Prostate gland (tissue), 2 donors: ENCODE measurements at places on chromosomes 7 and 10. TPM values are rescaled to one million over a fixed set of nuclear protein-coding genes. Genes with fewer than 3 reads are reported as not detected.

MALRD1 gene
- total RNA-seq = 2.1 TPM

OR2A1 gene
- total RNA-seq = not detected

PDK4 gene
- total RNA-seq = 65.5 TPM

ELAPOR2 gene
- total RNA-seq = 19.9 TPM

GIMAP4 gene
- total RNA-seq = 11.0 TPM

DOCK1 gene
- total RNA-seq = 41.2 TPM

OR2A7 gene
- 10.7 TPM for total RNA-seq

GRCh38 chr10:53223851-53224250, 451.3 kb upstream of the MBL2 start:
- no peak for DNase-seq

GRCh38 chr10:132003282-132003924, 21.7 kb upstream of the BNIP3 start:
- no peak for DNase-seq

DNA sequence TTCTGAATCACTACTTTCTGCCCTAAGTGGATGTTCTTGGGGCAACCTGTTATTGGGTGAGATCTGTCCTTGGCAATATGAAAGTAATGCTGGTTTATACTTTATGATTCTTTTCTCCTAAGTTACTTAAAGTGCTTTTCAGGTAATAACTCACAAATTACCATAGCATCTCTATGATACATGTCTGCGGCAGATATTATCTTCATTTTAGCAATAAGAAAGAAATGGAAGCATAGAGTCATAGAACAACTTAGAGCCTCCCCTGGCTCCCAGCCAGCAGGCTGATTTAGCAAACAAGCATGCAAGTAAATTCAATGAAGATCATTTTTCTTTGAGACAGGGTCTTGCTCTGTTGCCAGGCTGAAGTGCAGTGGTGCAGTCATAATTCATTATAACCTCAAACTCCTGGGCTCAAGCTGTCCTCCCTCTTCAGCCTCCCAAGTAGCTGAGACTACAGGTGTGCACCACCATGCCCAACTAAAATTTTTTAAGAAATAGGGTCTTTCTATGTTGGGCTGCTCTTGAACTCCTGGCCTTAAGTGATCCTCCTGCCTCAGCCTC, 38.1 kb upstream of the GRM8 start:
- no peak for DNase-seq

DNA sequence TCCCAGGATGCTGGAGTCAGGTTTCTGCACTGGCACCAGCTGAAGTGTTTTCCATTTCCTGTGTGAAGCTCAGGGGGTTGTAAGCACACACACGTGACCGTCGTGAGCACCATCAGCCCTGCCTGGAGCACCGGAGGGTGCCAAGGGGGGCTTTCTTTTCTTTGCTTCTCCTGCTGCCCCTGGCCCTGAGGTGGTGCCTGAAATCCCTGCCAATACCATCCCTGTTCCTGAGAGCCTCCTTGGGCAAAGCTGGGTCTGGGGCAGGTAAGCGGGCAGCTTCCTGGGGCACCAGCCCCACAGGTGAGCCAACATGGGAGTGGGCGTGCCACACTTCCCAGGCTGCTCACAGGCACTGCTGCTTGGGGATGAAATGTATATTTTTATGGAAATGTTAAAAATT, 593.6 kb downstream of the DNAJB6 start:
- DNase-seq = no peak

- DNase-seq = no peak
Observed at GRCh38 chr10:22906767-22907166, 21.1 kb upstream of the ARMC3 start.

DNA sequence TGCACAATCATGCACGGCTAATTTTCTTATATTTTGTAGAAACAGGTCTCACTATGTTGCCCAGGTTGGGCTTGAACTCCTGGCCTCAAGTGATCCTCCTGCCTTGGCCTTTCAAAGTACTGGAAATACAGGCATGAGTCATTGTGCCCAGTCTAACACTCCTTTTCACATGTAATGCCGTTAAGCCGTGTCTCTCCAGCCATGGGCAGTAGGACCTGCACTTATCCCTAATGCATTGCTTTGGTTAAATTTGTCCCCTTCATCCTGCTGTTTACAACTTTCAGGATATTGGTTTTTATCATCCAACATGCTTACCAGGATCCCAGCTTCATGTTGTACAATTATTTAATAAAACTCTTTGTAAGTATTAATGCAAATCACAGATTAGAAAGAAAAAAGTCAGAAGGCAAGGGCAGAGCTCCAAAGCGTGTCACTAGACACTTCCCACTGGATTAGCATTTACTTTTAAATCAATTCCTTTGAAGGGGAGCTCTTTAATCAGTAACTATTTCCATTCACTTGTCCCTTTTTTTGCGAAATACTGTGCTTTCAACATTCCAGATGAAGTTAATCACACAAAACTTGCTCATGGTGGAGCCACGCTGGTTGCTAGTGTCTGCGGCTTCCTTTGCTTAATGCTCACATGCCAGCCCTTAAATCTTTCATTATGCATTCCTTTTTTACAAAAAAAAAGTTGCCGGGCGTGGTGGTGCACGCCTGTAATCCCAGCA, 256.0 kb upstream of the AUTS2 start:
- DNase-seq = no peak

DNA sequence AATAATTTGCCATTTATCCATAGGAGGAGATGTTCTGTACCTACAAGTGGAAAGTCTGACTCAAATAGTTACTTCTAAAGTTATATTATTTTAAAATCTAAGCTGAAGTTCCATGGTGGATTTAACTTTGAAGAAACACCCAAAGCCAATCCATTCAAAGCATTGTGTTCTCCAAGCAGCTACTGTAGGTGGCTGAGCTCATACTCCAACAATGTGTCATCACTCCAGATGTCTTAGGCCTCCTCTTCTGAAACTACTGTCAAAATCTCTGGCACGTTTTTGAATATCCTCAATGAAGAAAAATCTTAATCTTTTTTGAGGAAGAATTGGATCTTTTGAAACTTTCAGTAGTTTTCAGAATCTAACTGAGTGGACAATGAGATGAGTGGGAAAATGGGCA, 169.1 kb downstream of the PTEN start:
- DNase-seq = no peak
